Occipital lobe (tissue), 3 donors: ENCODE measurements at places on chromosomes 6 and 20. TPM values are rescaled to one million over a fixed set of nuclear protein-coding genes. Genes with fewer than 3 reads are reported as not detected.

Gene SLC17A1
- total RNA-seq, result not detected

Gene CST2
- not detected for total RNA-seq

Gene COL21A1
- total RNA-seq, result 1.9 TPM

Gene TREM2
- total RNA-seq, result 10.5 TPM

Gene GABRR2
- 0.16 TPM for total RNA-seq

DNA sequence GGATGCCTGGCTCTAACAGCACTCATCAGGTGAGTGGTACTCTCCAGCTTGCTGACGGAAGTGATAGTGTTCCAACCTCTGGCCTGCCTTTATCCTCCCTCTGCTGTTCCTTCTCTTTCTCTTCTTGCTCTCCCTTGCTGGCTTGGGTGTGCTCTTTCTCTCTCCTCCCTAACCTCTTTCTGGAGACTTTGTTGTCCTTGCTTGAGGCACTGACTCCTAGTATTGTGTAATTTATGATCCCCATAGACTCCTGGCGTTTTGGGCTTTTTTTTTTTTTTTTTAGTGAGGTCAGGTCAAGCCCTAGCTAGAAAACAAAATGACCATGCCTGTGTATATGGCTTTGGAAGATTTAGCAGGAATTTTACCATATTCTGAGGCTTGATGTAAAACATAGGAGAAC, 84.7 kb upstream of the MRAP2 start:
- no peak for DNase-seq

DNA sequence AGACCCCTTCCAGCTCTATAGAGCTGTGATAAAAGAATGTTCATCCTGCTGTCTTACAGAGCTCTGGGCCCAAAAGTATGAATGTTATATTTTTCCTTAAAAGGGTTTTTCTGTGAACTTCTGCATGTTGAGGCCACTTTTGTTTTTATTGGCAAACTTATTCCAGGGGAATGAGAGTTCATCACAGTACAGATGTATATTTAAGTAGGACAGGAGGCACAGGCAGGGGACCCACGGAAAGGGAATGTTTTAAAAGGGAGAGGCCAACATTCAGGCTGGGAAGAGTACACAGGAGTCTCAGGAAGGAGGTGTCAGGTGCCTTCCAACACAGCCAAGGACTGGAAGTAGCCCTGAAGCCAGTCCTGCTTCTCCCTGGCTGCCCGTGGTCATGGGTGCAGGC, 148.4 kb downstream of the EYA2 start:
- DNase-seq, result no peak

- no peak for DNase-seq
Measured at GRCh38 chr6:75116946-75117345, 88.9 kb downstream of the COL12A1 start.
